NCI-H146 (cell line): ENCODE measurements at places on chromosomes 11 and 22.

DNA sequence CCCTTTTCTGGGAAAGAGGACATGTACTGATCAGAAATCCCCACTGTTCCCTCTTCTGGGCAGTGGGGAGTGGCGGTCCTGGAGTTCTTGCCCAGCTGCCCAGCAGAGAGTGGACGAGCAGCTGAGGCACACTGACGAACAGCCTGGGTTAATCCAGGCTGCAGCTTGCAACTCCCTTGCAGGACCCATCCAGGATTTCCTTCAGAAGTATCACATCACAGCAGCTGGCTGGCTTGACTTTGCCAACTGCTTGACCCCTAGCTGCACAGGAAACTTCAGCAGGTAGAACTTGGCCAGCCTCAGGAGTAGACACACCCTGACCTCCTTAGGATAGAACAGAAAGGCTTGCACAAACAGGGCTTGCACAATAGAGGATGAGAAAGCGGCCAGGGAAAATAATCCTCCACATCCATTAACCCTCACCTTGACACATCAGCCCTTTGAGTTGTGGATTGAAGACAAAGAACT, 27.9 kb upstream of the FZD4 start:
- DNase-seq, result no peak

- DNase-seq, result no peak
Measured at GRCh38 chr11:116539836-116540418, 232.9 kb downstream of the BUD13 start.

- no peak for DNase-seq
Measured at GRCh38 chr11:116893906-116894305, 56.5 kb upstream of the APOA1 start.

GRCh38 chr11:76131671-76132631, 74.4 kb downstream of the WNT11 start:
- no peak for DNase-seq

GRCh38 chr11:61033417-61033816, 61.9 kb downstream of the CD6 start:
- DNase-seq, result no peak
